Aorta (tissue), 5 donors: ENCODE measurements at places on chromosomes 12 and 14. TPM values are rescaled to one million over a fixed set of nuclear protein-coding genes. Genes with fewer than 3 reads are reported as not detected.

DNA sequence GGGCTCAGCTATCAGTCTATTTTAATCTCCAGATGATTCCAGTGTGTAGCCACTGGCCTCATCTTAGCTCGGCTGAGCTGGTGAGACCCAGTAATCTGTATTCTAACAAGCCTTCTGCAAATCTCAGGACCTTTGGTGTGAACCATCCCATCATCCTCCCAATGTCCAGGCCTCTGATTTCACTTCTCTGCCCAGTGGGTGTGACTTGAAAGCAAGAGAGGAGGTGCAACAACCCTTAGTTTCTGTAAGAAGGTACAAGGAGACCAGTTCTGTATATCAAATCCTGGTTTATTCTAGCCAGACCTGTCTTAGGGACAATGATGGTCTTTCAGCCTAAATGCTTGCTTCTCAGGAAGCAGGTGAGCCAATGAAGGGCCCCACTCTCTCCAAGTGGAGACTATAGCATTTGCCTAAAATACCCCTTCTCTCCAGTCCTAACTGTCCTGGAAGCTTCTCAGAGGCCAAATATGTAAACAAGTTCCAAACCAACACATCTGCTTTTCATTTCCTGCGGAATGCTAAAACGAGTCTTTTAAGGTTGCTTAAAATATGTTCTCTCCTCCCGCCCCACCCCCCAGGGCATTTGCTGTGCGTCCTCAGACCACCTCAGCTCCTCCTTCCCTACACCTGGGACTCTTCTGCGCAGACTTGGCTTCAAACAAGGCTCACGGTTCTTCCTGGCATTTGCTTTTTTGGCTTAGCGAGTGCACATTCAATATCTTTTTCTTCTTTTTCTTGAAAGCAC is 78.4 kb upstream of the FUT8 start:
- DNase-seq = no peak

DNA sequence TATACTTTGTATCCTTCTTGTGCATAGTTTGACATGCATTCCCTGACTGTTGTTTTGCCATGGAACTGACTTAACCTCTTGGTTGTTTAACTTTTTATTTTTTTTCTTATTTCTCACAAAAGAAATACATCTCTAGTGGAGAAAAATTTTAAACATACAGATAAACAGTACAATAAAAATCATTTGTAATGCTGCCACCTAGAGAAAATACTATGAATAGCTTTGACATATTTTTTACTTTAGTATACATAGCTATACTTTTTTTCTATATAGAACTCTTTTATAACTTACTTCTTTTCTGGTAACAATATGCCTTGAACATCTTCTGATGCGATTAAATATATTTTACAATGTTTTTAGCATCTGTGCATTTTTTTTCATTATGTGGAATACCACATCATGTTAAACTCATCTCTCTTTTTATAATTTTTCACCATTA is 184.5 kb downstream of the AKAP6 start:
- no peak for DNase-seq

DNA sequence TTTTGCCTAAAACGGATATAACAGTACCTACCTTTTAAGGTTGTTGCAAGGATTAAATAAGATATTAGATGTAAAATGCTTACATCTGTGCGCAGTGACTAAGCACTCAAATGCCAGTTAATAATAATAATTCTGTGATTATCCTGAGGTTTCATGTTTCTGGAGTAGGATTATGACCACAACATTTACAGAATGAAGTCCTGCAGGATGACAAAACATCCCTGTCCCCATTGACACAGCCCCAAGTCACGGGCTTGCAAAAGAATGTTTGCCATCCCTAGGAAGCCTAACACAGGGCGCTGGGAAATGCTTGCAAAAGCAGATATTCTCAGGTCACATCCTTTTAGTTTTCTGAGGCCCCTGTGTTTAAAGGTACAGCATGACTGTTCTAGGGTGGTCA is 20.1 kb downstream of the SUSD6 start:
- no peak for DNase-seq

GRCh38 chr12:2335916-2336315 is 283.1 kb downstream of the CACNA1C start:
- DNase-seq = no peak

DNA sequence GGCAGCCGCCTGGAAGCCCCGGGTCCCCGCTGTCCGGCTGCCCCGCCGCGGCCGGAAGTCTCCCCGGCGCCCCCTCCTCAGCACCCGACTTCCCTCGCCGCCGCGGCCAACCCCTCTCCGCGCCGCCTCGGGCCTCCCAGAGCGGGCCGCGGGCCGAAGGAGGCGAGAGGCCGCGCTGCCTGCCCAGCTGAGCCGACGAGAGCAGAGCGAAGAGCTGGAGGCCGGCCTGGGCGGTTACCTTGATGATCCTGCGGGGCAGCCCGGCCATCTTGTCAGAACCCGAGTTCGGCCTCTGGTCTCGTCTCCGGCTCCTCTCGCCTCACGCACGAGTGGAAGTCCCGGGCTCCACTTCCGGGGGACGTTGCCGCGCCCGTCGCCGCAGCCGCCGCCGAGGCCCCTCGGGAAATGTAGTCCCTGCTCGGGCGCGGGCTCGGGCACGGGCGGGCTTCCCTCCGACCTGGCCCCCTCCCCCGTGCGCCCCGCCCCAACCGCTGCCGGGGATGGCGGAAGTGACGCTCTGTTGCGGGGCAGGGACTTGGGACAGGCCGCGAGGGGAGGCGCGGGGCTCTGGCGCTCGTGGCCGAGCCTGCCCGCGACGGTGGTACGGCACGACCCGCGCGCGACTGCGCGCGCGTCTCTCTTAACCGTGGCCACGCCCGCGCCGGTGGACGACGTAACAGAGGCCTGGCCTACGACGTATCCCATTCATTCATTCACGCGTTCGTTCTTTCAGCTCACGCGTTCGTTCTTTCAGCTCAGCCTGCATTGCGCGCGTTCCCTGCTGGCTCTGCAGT is at the start of gene UBE2N:
UBE2N (minus strand) TSS at position 331 of the 794 bp plus-strand sequence; CDS start at position 268, 63 bp downstream.
- DNase-seq = peak; percentile 99

DNA sequence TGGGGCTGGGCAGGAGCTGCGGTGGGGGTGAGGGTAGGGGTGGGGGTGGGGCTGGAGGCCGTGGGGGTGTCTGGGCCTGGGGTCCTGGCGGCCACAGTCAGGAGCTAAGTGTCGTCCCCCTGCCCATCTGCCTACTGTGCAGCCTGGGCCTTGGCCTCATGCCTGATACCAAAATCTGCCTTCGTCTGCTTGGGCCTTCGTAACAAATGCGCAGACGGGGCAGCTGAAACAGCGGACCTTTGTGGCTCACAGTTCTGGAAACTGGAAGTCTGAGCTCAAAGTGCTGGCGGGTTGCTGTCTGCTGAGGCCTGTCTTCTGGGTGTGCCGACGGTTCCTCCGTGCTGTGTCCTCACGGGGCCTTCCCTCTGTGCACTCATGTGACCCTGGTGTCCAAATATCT is 61.7 kb downstream of the KIF26A start:
- no peak for DNase-seq

DNA sequence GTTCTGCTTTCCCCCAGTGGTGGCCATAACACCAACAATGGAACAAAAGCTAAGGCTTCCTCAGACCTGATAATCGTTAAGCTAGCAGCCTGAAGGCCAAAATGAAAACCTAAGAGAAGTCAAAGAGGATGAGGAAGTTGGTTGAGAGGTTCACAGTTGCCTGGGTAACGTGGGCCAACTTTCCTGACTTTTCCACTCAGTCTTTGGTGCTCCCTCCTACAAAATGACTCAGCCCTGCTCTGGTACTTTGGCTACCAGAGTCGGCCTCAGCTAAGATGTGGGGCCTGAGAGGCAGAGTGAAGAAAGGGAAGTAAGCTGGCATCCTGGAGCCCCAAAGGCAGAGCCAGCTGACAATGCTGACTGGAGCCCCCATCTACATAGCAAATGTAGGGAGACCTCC is 14.9 kb upstream of the FKBP11 start:
- peak; percentile 47 for DNase-seq

- no peak for DNase-seq
Measured at GRCh38 chr14:96187216-96188031, 17.2 kb upstream of the BDKRB2 start.

- DNase-seq = no peak
Measured at GRCh38 chr14:58626431-58626831, 11.3 kb upstream of the DACT1 start.

DNA sequence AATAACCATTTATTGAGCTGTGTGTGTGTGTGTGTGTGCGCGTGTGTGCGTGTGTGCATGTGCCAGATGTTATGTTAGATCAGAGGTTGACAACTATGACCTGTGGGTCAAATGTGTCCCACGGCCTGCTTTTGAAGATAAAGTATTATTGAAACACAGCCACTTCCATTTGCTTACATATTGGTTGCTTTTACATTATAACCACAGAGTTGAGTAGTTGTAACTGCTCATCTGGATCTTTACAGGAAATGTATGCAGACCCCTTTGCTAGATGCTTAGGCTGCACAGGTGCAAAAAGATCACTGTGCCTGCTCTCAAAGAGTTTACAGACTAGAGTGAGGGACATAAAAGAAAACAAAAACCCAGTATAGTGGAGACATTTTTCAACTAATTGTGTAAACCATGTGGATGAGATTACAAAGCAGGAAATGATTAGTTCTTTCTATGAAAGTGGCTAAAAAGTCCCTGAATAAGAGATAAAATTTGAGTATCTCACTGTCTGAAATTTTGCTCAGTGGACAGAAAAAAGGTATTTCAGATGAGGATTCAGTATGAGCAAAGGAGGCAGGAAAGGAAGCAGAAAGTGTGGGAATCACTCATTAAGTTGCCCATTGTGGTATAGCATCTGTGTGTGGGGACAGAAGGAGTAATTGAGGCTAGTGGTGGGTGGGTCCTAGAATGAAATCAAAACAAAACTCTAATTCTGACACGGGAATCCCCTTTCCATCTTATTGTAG is 188.4 kb downstream of the PAH start:
- DNase-seq = no peak

DNA sequence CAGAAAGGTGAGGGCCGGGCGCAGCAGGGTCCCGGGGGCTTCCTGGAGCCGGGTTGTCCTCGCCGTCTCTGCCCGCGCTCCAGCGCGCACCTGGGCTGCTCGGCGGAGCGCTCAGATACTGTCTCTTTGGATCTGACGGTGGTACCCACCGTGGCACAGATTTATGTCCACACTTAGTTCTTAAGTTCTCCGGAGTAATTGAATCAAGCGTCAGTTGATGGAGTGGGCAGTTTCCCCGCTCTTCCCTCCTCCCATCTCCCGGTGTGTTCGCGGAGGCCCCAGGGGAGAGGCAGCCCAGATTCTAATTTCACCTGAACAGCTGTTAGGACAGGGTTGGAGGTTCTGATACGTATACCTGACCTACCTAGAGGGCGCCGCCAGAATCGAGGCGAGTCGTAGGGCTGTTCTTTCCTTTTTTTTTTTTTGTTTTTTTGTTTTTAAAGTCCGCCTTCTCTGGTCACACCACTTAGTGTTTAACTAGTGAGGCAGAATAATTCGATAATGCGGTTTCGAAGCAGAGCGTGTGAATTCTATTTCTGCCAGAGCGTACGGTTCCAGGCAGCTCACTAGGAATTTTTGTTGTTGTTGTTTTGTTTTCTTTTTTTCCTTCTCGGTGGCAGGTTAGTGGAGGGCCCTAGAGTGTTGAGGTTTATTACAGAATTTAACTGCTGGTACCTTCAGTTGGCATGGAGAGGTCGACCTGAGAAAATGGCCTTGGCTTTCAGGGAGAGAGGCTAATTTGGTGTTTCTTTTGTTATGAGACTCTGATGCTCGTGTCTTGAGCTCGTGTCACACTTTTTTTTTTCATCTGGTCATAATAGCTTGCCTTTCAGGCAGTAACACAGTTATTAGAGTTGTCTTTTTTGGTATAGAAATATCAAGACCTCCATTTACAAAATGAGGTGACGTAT is 22.3 kb upstream of the GNS start:
- DNase-seq = no peak

DNA sequence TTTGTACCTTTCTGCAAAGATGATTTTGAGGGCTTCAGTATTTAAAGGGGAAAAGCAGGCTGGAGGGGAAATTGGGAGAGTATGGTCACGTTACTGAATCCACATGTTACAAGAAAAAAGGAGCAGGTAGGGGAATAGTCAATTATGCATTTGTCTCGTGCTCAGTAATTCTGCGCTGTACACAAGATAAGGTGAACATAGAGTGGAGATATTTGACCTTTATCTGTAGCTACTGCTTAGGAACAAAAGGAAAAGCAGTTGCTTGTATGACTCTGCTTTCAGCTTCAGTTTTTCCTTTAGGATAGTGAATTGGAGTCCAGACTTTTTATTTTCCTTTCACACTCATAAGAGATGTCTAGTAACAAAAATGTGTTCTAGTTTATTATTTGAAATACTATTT is 49.8 kb downstream of the FBXO33 start:
- no peak for DNase-seq

DNA sequence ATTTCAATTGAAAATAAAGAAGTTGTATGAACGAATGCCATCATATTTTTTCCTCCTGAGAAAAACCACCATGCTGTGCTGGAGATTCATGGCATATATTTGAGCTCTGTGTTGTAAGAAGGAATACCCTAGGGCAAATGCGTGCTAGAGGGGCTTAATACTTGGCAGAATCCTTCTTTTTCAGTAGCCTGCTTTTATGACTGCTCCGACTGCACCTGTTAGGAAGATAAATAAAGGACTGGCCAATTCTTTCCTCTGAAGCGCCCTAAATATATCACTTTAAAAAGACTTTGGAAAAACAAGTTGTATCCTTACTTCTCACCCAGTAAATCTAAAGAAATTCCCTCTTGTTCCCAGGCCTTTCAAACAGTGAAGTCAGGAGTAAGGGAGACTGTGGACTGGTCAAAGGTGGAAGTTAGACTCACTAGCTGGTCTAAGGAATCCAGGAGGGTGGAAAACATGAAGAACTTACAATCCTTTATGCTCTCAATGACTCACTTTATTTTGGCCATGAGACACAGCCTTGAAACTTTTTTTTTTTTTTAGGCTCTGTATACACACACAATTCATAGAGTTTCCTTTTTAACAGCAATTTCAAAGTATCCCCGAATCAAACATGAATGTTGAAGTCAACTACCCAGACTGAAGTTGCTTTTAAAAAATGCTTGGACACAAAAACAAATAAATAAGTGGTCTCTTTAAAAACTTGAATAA is 5.2 kb downstream of the MYBPC1 start:
- no peak for DNase-seq

- no peak for DNase-seq
Measured at GRCh38 chr12:22414742-22415141, 80.2 kb upstream of the ST8SIA1 start.

- DNase-seq = no peak
Measured at GRCh38 chr12:2290091-2290490, 237.3 kb downstream of the CACNA1C start.

The SERPINA1 gene
- 23.1 TPM for total RNA-seq

The MAGOHB gene
- total RNA-seq = 18.1 TPM

The ALDH1L2 gene
- 35.2 TPM for total RNA-seq

The TAS2R31 gene
- total RNA-seq = 5.3 TPM

The TSHR gene
- total RNA-seq = 0.30 TPM

The TC2N gene
- total RNA-seq = 126 TPM

The KRT6B gene
- not detected for total RNA-seq
